ENCODE measurements at places on chromosomes 1 and 21. TPM values are rescaled to one million over a fixed set of nuclear protein-coding genes. Genes with fewer than 3 reads are reported as not detected.

- no peak for DNase-seq
These were observed 23.1 kb upstream of the MYSM1 start for GRCh38 chr1:58722967-58723366.

The AK5 gene
- 13.5 TPM for total RNA-seq

The RHOU gene
- 2.8 TPM for total RNA-seq

- DNase-seq: no peak
These were observed 12.3 kb downstream of the KAZN start for GRCh38 chr1:14610761-14611160.

The RAP1GAP gene
- 2.3 TPM for total RNA-seq

DNA sequence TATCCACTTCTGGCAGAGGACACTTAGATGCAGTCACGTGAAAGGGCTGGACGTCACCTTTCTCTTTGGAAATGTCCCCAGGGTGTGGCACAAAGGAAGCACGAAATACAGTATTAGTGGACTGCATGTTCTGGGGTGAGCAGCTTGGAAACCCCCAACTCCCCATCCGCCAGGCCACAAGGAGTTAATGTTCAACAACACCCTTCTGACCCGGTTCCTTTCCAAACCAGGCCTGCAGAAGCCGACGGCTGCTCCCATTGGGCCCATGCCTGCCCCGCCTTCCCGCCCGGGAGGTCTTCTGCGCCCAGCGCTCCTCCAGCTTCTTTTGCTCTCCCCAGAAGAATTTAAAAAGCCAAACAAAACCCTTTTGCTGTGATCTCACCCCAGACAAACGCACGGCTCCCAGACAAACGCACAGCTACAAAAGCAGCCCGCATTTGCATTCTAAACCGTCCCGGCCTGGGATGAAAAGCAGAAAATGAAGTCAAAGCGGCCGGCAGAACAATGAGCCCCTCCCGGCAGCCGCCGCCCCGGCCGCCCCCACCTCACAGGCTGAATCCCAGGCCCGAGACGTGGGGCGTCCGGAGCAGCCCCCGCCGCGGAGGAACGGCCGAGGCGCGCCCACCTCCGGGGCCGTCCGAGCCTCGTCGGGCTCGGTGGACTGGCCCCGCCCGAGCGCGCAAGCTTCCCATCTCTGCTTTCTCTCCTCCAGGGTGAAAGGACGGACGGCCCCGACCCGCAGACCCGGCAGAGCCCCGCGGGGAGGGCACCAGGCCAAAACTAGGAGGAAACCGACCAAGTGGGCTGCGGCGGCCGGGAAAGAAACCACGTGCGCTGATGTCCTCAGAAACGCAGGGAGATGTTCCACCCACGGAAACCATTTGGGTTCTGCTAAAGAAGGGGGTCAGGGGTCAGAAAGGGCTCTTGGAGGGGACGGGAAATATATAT lies 101.9 kb downstream of the PLPP3 start:
- no peak for DNase-seq

The TRNP1 gene
- total RNA-seq: 3.3 TPM

Data from H4 (cell line).